NCI-H2171 (cell line): ENCODE measurements at places on chromosomes 12 and 14.

DNA sequence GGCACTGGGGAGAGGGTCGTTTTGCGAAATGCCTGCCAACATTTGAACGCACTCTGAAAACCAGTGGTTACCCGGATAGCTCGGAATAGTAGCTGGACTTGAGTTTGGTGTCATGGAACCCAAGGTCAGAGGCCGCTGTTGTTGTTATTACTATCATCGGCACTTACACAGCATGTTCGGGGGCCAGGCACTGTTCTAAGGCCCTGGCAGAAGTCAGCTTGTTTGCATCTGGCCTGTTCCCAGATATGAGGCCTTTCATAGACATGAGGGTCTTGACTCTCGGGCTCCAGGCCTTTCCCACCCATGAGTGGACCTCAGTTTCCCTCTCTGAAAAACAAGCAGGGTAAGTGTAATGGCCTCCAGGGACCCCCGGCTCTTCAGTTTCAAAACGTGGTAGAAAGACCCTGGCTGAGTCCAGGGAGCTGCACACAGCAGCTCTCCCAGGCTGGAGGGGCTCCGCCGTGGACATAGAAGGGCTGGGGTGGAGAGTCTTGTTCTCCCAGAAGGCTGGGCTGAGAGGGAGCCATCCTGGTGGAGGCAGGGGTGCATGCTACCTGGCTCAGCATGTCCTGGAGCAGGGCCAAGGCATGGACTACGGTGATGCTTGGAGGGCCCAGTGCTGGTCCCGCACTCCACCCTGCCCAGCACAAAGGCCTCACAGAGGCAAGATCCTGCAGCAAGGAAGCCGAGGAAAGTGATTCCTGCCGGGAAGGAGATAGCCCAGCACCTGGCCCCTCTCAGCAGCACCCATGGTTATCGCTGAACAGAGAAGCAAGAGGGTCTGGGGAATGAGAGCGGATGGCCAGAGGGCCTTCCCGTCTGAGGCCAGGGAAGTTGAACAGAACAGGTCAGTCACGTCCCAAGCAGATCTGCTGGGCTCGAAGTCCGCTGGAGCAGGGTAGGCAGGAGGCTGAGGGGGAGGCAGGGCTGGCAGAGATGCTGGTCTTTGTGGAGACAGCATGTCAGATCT is 63.5 kb upstream of the C14orf180 start:
- DNase-seq: no peak

DNA sequence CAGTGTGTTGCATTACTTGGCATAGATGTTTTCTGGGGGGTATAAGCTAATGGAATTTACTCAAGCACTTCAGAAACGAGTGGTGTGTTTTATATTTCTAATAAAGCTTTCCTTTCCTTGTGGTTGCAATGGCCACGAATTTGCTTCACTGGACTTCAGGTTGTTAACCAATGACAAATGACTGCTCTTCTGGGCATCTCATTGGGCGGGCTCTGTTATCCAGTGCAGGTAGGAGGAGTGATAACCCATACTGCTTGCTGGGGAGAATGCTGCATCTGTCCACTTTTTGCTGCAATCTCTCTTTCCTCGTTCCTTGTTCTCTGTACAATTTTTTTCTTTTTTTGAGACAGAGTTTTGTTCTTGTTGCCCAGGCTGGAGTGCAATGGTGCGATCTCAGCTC is 80.0 kb upstream of the RPH3A start:
- DNase-seq: no peak

DNA sequence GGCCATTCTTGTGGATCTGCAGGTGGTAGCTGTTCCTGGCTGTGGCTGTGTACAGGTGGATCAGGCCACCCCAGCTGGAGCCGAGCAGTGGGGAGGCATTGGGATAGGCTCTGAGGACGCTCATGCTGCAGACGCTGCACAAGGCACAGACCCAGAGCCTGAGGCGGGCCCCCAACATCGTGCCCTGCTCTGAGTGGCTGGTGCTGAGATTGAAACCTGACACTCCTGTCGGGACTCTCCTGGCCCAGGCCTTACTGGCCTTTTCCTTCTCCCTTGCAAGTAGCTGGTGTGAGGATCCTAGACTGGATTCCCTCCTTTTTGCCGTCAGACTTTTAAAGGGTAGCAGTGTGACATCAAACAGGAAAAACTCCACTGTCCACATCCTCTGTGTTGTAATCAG is at the start of gene FGF23:
Gene FGF23 (minus strand): TSS at position 308 of the 400 bp plus-strand sequence. CDS start 130 bp downstream, at position 178.
- peak; percentile 9 for DNase-seq

DNA sequence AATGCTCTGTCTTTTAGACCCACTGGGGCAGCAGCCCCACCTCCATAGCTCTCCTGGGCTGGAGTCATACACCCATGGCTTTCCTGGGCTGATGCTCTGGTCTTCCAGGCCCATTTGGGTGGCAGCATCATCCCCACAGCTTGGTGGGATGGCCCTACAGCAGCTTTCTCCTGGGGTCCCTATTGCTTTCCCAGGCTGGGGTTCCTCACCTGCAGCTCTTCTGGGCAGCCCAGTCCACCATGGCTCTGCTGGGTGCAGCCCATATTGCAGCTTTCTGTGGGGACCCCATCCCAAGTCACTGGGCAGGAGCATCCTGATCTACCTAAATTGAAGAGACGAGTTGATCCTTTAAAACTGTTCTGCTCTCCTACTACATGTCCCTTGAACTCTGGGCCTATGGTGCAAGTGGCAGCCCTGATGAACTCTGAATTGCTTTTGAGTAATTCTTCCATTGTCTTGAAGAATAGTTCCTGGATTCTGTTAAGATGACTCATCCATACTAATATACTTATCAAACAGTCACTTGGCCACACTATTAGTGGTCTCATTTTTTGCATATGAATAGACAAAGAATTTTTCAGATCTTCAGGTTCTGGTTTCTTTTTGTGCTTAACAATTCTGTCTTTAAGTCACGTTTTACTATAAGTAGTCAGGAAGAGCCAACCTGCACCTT is 390.1 kb downstream of the DPF3 start:
- no peak for DNase-seq

- no peak for DNase-seq
These were observed 111.4 kb upstream of the SFSWAP start for GRCh38 chr12:131599190-131600159.

DNA sequence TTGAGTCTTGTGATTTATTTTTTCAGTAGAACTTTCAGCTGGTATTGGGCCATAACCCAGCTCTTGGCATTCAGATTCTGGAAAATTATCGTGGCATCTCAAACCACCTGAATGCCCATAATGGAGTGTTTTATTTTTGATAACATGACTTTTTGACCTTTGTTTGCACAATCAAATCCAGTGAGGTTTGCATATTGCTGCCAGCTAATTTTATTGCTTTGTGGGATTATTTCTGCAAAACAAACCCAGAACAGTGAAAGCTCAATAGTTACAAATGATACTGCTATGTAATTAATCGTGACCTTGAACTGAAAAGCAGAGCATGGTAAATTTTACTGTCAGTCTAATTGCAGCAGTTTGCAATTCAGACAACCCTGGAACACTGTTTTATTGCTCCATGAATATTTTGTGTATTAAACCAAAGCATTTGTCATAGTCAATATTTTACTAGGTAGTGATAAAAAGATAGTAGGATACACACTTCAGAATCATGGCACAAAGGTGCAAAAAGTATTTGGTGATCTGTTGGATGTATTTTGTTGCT is 255.2 kb upstream of the NAV3 start:
- DNase-seq: no peak

DNA sequence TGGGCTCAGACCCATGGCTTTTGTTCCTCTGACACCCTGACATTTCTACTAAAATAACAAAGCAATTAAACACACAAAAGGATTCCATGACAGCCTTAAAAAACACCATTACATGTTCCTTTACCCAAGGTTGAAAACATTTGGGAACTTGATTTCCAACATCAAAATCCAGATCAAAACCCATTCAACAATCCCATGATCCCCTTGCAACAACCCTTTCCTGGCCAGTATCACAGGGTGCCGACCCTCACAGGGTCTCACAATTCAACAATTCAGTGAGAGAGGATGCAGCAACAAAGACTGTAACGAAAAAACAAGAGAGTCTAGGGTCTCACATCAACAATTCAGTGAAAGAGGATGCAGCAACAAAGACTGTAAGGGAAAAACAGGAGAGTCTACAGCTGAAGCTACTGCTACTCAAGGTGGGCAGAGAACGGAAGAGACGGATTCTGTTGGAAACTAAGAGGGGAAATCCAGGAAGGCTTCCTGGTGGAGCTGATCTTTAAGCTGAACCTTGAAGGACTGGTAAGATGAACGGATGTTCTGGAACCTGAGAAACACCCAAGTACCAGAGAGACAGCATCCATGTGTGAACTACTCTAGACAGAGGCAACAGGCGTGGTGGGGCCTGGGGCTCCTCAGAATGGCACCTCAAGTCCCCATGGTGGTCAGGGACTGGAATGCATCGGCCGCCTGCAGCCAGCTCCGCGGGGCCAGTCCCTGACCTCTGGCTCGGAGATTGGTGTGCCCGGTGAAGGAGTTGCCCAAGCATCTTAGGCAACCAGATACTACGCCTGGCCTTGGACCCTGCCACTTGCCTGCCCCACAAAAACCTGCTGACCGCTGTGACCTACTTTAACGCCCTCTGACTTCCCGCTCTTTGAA is 22.7 kb upstream of the ZFP36L1 start:
- no peak for DNase-seq

DNA sequence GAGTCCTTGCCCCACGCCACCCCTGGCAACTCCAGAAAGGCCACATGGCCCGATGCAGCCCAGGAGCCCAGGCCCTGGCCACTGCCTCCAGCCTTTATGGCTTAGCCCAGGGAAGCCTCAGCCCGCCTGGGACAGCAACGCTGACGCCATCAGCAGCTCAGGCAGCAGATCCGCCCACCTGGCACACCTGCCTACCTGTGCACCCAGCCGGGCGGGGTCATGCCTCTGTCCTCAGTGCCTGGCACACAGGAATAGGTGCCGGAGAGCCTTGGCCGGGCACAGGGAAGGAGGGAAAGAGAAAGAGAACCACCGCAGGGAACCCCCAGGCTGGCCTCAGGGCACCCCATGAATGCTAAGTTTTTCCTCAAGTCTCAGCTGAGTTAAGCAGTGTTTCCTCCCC is 21.1 kb downstream of the BEGAIN start:
- DNase-seq: no peak

- no peak for DNase-seq
These were observed 253.1 kb downstream of the NTF3 start for GRCh38 chr12:5684989-5685388.

DNA sequence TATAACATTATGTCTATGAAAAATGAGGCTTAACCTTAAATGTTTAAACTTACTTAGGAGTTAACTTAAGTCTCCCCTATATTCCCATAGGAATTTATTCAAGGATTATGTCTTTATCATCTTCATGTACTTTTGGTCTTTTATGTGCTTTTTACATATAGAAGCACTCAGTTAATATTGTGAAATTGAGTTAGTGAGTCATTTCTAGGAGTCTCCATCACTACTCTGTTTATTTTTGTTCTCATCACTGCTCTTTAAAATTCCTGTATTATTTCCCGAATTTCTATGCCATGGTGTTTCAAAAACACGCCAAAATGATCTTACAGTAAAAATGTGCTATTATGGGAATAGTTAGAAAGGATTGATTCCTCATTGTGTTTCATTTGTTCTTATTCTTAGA is 31.6 kb downstream of the TBC1D15 start:
- no peak for DNase-seq

- no peak for DNase-seq
These were observed 797.4 kb downstream of the RPS29 start for GRCh38 chr14:48788771-48789170.

DNA sequence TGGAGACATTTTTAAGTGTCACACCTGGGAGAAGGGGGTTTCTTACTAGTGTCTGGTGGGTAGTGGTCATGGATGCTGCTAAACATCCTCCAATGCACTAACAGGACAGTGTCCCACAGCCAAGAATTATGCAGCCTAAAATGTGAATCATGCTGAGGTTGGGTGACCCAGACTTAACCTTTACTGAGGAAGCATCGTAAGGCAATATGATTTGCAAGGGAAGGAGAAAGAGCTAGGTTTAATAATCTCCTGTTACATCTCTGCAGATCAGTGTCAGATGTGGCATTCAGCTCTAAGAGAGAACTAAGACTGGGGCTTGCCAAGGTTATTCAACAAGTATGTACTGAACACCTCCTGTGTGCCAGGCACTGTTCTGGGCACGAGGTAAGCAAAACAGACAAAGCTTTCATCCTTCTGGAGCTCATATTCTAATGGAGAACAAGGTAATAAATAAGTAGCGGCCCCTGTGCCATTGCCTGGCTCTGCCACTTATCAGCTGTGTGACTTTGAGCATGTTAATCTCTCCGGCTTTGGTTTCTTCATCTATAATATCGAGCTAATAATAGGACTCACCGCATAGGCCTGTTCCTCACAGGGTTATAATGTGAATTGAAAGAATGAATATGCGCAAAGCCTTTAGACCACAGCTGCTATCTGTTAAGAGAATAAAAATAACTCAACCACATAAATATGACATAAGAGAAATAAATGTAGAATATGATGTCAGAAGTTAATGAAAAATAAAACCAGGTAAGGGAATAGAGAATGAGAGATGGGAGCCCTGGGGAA is 13.5 kb upstream of the GOLGA5 start:
- DNase-seq: no peak

- peak; percentile 17 for DNase-seq
These were observed 115.5 kb upstream of the G2E3 start for GRCh38 chr14:30443368-30444007.

GRCh38 chr12:123388951-123389559 is 5.1 kb downstream of the KMT5A start:
- no peak for DNase-seq
